ENCODE measurements at places on chromosomes 1 and 21.

GRCh38 chr1:53811414-53811851, 26.7 kb downstream of the NDC1 start:
- peaks cover 2% of the 10 kb centered on the region for H3K36me3 ChIP-seq
- H3K4me3 ChIP-seq, result no peak overlapping the region
- DNase-seq, result no peak
- no peak overlapping the region for H3K27ac ChIP-seq

DNA sequence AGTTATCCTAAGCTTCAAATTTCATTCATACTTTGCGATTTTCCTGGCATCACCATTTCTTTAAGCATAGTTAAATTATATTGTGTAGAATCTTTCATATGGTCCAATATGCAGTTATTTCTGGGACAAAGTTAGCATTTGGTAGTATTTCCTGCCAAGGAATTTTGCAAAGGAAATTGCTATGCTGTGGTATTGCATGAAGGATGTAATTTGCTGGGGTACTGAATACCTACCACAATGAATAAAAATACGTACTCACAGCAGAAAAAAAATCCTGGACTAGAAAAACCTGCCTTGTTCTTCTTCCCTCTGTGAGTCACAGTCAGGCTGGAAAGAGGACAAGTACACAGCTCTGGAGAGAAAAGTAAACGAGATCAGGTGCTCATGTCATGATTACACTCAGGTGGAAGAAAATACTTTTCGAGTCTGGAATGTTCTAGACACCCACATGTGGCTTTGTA, 241.2 kb downstream of the PTBP2 start:
- no peaks in the 10 kb centered on the region for H3K36me3 ChIP-seq
- H3K4me3 ChIP-seq, result no peak overlapping the region
- no peaks in the 10 kb centered on the region for H3K4me1 ChIP-seq
- no peaks in the 10 kb centered on the region for H3K27me3 ChIP-seq
- no peak for DNase-seq

- H3K27me3 ChIP-seq, result no peaks in the 10 kb centered on the region
- H3K4me3 ChIP-seq, result no peak overlapping the region
- no peaks in the 10 kb centered on the region for H3K36me3 ChIP-seq
- no peak overlapping the region for H3K27ac ChIP-seq
Measured at GRCh38 chr1:213260311-213261075, 209.5 kb downstream of the RPS6KC1 start.

- H3K27ac ChIP-seq, result no peak overlapping the region
- no peaks in the 10 kb centered on the region for H3K36me3 ChIP-seq
Measured at GRCh38 chr1:5519366-5520135, 472.7 kb downstream of the NPHP4 start.

- peak overlapping the region; percentile 71 for H3K27ac ChIP-seq
- peak; percentile 73 for DNase-seq
- no peaks in the 10 kb centered on the region for H3K36me3 ChIP-seq
- H3K4me3 ChIP-seq, result peak overlapping the region; percentile 62
- peaks cover 26% of the 10 kb centered on the region for H3K4me1 ChIP-seq
Measured at GRCh38 chr1:212608959-212609700, 569 bp downstream of the ATF3 start.

- no peak for DNase-seq
- no peaks in the 10 kb centered on the region for H3K4me1 ChIP-seq
- no peak overlapping the region for H3K27ac ChIP-seq
- H3K27me3 ChIP-seq, result no peaks in the 10 kb centered on the region
- no peaks in the 10 kb centered on the region for H3K36me3 ChIP-seq
Measured at GRCh38 chr1:47934243-47934805, 62.9 kb downstream of the TRABD2B start.

DNA sequence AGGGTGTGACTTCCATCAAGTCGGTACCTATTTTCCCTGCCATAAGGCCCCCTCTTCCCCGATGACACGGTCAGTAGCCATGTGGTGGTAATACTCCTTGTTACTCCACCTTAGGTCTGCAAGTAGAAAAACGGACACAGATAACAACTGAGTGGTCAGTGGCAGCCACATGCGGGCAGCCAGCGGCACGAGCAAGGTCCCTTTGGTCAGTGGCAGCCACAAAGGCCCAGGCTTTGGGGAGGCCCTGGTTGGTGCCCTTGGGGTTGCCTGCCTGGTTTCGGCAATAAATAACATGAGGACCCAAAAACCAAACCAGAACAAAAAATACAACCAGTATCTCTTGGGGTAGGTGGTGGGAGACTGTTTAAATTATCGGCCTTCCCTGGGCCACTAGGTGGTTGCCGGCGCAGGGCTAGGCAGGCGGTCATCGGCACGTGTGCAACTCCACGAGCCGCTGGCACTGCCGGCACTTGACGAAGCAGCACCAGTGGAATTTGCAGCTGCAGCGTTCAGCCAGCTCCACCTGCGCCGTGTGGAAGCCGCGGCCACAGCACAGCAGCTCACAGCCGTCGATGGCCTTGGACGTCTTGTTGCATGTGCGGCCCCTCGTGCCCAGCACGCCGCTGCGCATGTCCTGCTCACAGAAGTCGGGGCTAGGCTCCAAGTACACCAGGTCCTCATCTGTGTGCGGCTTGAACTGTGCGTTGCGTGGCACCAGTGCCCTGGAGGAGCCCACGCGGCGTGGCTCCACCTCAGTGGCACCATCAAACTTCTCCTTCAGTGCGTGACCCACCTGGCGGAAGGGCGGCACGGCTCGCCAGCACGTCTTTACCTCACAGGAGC, 23.1 kb downstream of the WNT4 start:
- H3K27me3 ChIP-seq, result no peaks in the 10 kb centered on the region
- H3K4me1 ChIP-seq, result no peaks in the 10 kb centered on the region
- DNase-seq, result no peak
- H3K4me3 ChIP-seq, result no peak overlapping the region
- no peak overlapping the region for H3K27ac ChIP-seq
- peaks cover 12% of the 10 kb centered on the region for H3K36me3 ChIP-seq

DNA sequence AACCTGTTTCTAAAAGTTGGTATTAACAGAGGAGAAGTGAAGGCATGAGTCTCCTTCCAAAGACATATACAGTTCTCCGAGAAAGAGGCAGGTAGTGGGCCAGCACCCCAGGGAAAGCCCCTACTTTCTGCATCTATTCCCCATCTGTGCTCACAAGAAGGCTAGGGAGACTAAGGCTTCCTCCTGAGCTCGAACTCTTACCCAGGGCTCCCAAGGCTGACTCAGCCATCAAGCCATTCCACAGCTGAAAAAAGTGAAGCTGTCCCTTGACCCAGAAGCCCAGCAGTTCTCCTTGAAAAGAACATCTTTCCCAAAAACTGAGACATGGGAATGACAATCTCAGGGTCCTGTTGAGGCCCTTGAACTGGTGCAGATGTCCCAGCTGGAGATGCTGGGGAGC, 1.9 kb upstream of the PADI3 start:
- H3K36me3 ChIP-seq, result no peaks in the 10 kb centered on the region
- H3K4me3 ChIP-seq, result no peak overlapping the region
- no peak for DNase-seq
- H3K27ac ChIP-seq, result no peak overlapping the region
- no peaks in the 10 kb centered on the region for H3K27me3 ChIP-seq

DNA sequence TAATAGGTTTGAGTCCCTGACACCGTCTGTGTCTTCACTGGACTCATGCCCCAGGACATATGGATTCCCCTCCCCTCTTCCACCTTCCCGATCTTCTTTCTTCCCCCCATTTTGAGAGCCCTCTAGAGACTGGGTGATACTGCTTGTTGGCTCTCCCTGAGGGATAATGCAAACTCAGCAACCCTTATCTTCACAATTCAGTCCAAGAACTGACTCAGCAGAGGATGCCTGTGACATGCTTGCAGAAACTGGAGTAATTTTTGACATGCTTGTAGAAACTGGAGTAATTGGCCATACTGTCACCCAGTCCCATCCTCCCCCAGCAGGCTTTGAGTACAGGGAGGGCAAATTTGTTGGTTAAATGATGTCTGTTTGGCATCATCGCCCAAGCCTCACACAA, 127.6 kb upstream of the CTTNBP2NL start:
- no peaks in the 10 kb centered on the region for H3K36me3 ChIP-seq
- H3K27me3 ChIP-seq, result no peaks in the 10 kb centered on the region
- DNase-seq, result no peak
- H3K4me1 ChIP-seq, result no peaks in the 10 kb centered on the region
- no peak overlapping the region for H3K27ac ChIP-seq

- no peak overlapping the region for H3K4me3 ChIP-seq
- no peaks in the 10 kb centered on the region for H3K27me3 ChIP-seq
- H3K4me1 ChIP-seq, result no peaks in the 10 kb centered on the region
- no peaks in the 10 kb centered on the region for H3K36me3 ChIP-seq
- H3K27ac ChIP-seq, result no peak overlapping the region
- DNase-seq, result no peak
Measured at GRCh38 chr1:82260051-82260450, 459.3 kb downstream of the ADGRL2 start.

DNA sequence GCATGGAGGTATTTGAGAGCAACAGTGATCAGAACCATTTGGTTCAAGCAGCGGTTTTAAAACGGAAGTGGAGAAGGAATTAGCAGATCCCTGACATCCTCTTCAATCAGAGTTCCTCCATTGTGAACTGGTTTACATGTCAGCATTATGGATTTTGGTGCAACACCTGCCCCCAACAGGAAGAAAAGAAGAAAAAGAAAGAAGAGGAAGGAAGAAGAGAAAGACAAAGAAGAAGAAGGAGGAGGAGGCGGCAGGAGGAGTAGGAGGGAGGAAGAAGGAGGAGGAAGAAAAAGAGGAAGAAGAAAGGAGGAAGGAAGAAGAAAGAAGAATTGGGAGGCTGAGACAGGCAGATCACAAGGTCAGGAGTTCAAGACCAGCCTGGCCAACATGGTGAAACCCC, 17.4 kb downstream of the NDUFS5 start:
- H3K4me1 ChIP-seq, result peaks cover 5% of the 10 kb centered on the region
- no peaks in the 10 kb centered on the region for H3K27me3 ChIP-seq
- H3K4me3 ChIP-seq, result no peak overlapping the region
- H3K36me3 ChIP-seq, result no peaks in the 10 kb centered on the region
- no peak overlapping the region for H3K27ac ChIP-seq
- no peak for DNase-seq

GRCh38 chr21:31524140-31524539, 135.4 kb upstream of the SOD1 start:
- no peaks in the 10 kb centered on the region for H3K27me3 ChIP-seq
- DNase-seq, result no peak
- H3K4me3 ChIP-seq, result no peak overlapping the region

DNA sequence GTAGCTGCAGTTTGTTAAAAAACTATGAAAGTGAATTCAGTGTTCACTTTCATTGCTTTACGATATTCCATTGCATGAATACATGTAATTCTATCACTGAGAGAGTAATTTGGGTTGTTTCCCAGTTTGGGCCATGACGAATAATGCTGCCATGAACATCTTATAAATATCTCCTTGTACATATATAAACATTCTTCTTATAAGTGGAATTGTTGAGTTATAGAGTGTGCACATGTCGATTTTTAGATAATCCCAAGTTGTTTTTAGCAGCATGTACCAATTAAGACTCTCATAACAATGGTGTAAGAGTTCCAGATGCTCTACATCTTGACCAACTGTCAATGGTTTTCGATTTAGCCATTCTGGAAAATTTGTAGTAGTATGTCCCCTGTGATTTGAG, 40.9 kb downstream of the ALG6 start:
- H3K4me3 ChIP-seq, result no peak overlapping the region
- no peaks in the 10 kb centered on the region for H3K27me3 ChIP-seq
- H3K27ac ChIP-seq, result no peak overlapping the region

DNA sequence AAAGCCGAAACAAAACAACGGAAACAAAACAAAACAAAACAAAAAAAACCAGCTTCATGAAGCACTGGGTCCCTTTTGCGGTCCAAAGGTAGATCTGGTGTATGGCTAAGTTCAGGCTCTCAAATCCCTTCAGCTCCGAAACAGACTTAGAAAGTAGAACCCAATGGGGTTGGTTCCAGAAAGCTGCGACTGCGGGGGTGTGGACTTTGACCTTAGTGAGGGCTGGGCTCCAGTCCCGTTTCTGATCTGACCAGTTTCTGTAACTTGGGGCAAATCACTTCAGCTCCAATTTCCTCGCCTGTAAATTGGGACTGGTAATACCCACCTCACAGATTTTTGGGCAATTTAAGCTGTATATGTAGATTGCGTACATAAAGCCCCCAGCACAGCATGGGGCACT, 105.2 kb downstream of the ZSCAN20 start:
- no peaks in the 10 kb centered on the region for H3K36me3 ChIP-seq
- no peak overlapping the region for H3K27ac ChIP-seq
- no peak overlapping the region for H3K4me3 ChIP-seq
- no peak for DNase-seq
- H3K4me1 ChIP-seq, result no peaks in the 10 kb centered on the region

GRCh38 chr21:31873275-31873695, 465 bp downstream of the HUNK start:
- no peaks in the 10 kb centered on the region for H3K36me3 ChIP-seq
- no peak overlapping the region for H3K4me3 ChIP-seq
- H3K4me1 ChIP-seq, result no peaks in the 10 kb centered on the region
- no peak for DNase-seq
- H3K27ac ChIP-seq, result no peak overlapping the region

DNA sequence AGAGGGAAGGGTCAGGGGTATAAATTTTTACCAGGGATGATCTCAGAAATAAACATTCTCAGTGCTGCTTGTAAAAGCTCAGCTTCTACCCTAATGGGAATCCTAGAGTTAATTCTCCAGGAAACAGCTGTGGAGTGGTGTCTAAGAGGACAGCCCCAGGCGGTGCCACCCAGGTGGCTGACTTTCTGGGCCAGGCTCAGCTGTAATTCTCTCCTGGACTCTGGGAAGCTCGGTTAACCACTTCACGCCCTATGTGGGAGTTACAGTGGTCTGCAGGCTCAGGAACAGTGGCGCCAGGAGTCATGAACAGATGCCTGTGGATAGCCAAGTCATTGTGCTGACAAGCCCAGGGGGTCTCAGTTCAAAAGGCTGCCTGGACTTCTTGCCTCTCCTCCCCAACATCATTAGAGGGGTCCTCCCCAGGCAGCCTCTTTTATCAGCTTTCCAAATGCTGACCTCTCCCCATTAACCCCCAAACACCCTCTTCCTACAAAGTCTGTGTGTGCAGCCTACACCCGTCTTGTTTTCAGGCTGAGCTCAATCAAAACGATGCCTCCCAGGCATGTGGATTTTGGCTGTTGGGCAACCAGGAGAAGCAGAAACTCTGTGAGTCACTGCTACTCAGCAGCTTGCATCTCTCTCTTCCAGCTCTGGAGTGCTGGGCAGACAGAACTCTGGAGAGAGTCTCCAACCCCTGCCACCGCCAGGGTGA, 1.2 kb downstream of the HHIPL2 start:
- DNase-seq, result no peak
- no peak overlapping the region for H3K27ac ChIP-seq
- peaks cover 6% of the 10 kb centered on the region for H3K27me3 ChIP-seq
- no peaks in the 10 kb centered on the region for H3K36me3 ChIP-seq
- H3K4me3 ChIP-seq, result no peak overlapping the region

GRCh38 chr1:228354390-228355320, 52.0 kb downstream of the TRIM11 start:
- H3K4me1 ChIP-seq, result no peaks in the 10 kb centered on the region
- no peaks in the 10 kb centered on the region for H3K36me3 ChIP-seq
- DNase-seq, result no peak
- no peak overlapping the region for H3K4me3 ChIP-seq
- H3K27ac ChIP-seq, result no peak overlapping the region

DNA sequence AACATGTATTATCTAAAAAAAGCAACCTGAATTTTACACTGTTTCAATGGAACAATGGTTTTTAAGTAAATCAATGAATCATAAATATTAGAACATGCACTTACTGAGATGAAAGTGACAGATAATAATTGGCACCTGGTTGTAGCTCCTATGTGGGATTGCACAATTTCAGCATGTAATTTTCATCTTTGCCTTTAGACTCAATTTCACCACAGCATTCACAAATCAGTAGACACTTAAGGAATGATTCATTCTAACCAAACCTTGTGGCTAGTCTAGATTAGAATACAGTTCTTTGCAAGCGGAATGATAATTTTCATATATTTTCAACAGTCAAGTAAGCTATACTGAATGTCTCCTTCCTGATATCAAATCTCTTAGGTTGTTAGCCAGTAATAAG, 853.4 kb downstream of the KCNT2 start:
- no peaks in the 10 kb centered on the region for H3K36me3 ChIP-seq
- H3K4me3 ChIP-seq, result no peak overlapping the region
- H3K27ac ChIP-seq, result no peak overlapping the region

Data from CD8-positive, alpha-beta memory T cell (primary cell).